M059J (cell line): ENCODE measurements at places on chromosomes 4 and X.

GRCh38 chr4:139450586-139450985 is 3.3 kb upstream of the RAB33B start:
- DNase-seq = no peak

GRCh38 chr4:86530183-86530582 is 63.9 kb upstream of the PTPN13 start:
- no peak for DNase-seq

GRCh38 chr4:19033816-19034733 is 1012.5 kb upstream of the LCORL start:
- DNase-seq = no peak

GRCh38 chr4:77204621-77205020 is 47.6 kb downstream of the CCNG2 start:
- DNase-seq = no peak

GRCh38 chr4:111943796-111944203 is 201.5 kb upstream of the FAM241A start:
- peak; percentile 56 for DNase-seq

- DNase-seq = no peak
These were observed 11.6 kb upstream of the ACOT9 start for GRCh38 chrX:23754664-23755063.

DNA sequence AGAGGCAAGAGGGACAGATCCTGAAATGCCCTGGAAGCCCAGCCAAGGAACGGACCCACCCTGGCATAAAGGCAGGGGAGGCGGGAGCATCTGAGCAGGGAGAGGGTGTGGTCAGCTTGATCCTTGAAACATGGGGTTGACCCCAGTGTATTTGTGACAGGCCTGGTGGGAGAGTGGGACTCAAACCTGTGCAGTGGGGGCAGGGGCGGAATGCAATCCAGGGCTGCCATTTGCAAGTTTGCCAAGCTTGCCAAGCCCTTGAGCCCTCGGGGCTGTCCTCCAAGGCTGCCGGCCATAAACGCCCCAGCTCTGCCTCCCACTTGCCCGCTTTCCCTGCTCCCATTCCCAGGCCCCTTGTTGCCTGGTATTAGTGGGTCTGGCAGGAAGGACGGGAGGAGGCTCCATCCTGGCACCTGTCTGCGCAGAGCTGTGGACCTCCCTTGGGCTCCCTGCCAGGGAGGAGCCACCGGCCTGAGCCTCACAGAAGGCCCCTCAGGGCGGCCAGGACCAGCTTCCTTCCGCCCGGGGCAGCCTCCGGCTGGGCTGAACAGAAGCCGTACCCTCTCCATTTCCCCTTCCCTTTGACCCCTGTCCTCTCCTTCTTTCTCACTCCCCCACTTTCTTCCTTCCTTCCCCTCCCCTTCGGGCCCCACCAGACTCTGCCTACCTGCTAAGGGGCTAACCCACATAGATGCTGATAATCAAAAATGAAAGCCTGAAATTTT is 661 bp downstream of the S100P start:
- no peak for DNase-seq

DNA sequence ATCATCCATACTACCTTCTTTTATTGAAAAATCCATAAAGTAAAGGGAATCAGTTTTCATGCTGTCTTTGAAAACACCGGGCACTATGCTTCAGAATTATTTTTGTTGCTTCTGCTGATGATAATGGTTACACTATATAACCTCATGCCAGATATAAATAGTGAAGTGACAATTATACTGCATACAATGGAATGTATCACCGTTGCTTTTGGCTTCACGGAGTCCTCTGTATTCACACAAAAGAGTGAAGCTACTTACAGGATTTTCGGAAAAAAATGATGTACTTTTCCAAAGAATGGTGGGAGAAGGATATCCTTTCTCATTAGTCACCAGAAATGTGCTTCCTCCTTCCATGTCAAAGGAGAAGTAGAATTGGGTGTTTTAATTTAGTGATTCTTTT is 159.1 kb upstream of the PITX2 start:
- DNase-seq = no peak

GRCh38 chr4:98383431-98384106 is 122.4 kb downstream of the RAP1GDS1 start:
- no peak for DNase-seq

DNA sequence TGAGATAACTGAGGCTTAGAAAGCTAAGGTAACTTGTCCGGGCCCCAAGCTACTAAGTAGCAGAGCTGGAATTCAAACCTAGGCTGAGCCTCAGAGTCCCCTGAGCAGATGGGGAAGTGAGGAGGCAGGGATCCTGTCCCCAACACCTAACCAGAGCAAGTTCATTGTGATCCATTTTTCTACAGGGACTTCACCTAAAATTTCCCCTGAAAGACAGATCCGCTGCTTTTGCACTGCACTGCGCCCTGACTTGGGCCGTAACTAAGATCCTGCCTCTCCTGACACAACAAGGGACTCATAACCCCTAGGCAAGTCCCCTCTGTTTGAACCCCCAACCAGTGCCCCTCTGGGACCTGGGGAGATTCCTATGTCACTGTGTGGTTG is 25.6 kb upstream of the MTM1 start:
- no peak for DNase-seq

DNA sequence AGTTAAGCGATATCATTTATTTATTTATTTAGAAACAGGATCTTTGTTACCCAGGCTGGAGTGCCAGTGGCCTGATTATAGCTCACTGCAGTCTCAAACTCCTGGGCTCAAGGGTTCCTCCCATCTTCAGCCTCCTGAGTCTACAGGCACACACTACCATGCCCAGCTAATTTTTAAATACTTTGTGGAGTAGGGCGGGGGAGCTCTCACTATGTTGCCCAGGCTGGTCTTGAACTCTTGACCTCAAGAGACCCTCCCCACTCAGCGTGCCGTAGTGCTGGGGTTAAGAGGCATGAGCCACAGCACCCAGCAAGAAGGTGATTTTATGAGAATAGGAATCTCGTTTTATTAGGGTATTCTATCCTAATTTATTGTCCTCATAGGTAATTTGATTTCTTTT is 3.9 kb upstream of the UFSP2 start:
- no peak for DNase-seq

- no peak for DNase-seq
These were observed 91.6 kb downstream of the FUNDC1 start for GRCh38 chrX:44451056-44451455.

DNA sequence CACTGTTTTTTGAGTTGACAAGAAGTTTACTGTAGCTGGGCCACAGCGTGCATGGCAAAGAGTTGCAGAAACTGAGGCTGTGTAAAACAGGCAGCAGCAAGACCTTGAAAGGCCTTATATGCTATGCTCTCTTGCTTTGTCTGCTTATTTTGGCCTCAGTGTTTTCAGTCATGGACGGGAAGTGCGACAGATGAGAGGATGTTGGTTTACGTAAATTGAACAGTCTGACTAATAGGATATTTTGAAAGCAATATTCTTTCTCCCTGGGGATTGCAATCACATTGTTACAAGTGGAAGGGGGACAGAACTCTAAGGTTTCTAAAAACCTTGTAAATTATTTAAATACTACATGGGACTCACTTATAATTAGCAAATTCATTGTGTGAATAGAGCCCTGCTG is 32.2 kb upstream of the MAGEA10 start:
- no peak for DNase-seq

DNA sequence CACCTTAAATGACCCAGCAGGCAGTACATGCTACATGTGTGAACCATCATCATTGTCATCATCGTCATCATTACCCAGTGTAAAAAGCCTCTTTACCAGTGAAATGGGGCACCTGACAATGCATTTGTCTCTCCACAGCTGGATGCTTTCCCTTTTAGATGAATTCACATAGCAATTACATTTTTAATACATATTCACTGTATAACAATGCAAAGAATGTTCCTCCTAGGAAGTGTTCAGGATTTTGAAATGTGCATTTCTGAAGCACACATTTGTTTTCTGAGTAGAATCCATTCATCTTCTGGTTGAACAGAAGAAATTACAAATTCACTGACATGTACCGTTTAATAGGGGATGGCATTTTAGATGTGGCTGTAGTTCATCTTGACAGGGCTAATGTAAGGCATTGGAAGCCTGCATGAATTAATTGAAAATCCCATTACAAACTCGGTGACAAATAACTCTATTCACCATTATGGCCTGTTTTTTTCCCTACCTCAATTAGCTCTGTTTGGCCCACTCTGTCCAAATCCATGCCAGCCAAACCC is 111.1 kb downstream of the SH3RF1 start:
- DNase-seq = peak; percentile 28

GRCh38 chr4:112152521-112152920 is 7.3 kb downstream of the FAM241A start:
- DNase-seq = no peak

DNA sequence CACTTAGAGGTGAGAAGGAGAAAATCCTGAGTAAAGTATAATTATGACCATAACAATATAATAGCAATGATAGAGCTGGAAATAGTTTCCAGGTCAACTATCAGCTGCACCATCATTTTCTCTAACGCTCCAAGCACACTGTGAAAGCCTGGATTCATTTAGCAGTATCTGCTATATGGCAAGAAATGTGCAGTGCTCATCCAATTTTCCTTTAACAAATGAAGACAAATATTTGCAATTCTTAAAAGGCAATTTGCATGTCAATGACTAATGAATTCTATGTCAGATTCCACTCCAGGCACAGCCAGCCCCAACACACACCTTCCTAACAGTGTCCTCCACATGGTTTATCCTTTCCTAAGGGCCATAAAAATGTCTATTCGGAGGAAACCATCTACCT is 12.7 kb downstream of the PRSS12 start:
- DNase-seq = no peak

GRCh38 chr4:119189638-119190037 is 22.9 kb upstream of the USP53 start:
- no peak for DNase-seq

DNA sequence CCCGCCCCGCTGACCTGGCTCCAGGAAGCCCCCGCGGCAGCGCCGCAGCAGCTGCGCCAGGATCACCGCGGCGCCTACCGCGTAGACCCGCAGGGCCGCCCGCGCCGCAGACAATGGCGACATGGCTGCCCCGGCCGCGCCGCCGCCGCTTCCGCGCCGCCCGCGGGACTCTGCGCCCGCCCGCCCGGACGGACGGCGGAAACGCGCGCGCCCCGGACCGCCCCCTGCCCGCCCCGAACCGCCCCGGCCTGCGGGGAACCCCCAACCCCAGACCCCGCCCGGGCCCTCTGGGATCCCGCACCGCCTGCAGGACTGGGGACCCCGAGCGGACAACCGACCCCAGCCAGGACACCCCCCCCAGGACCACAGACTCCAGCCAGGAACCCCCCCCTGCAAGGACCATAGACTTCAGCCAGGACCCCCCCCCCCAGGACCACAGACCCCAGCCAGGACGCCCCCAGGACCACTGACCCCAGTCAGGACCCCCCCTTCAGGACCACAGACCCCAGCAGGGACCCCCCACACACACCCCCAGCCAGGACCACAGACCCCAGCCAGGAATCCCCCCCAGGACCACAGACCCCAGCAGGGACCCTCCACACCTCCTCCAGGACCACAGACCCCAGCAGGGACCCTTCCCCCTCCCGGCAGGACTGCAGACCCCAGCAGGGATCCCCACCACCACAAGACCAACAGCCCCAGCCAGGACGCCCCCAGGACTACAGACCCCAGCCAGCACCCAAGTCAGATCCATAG is at the start of the genes DHRSX and ZBED1:
DHRSX (minus strand) TSS at position 174 of the 756 bp plus-strand sequence; CDS start at position 123, 51 bp downstream.
ZBED1 (minus strand) TSS at position 174 of the 756 bp plus-strand sequence. CDS start 10,257 bp downstream, outside the sequence.
- DNase-seq = peak; percentile 21

- no peak for DNase-seq
These were observed 64.4 kb downstream of the SHROOM3 start for GRCh38 chr4:76499461-76499860.

GRCh38 chr4:41146196-41146595 is 68.1 kb downstream of the APBB2 start:
- DNase-seq = peak; percentile 64

- no peak for DNase-seq
These were observed 38.9 kb upstream of the SULT1B1 start for GRCh38 chr4:69799337-69799736.

GRCh38 chr4:108888769-108889168 is 125.9 kb upstream of the ETNPPL start:
- DNase-seq = no peak

- DNase-seq = no peak
These were observed 40.2 kb downstream of the CRMP1 start for GRCh38 chr4:5852523-5853202.

GRCh38 chrX:4091046-4091760 is 377.8 kb upstream of the PRKX start:
- DNase-seq = peak; percentile 7

GRCh38 chrX:10074241-10074941 is 82.4 kb upstream of the CLCN4 start:
- no peak for DNase-seq

- DNase-seq = no peak
These were observed 120.5 kb downstream of the ADGRL3 start for GRCh38 chr4:61320631-61321030.

GRCh38 chr4:86249074-86249473 is 110.8 kb downstream of the MAPK10 start:
- DNase-seq = no peak

DNA sequence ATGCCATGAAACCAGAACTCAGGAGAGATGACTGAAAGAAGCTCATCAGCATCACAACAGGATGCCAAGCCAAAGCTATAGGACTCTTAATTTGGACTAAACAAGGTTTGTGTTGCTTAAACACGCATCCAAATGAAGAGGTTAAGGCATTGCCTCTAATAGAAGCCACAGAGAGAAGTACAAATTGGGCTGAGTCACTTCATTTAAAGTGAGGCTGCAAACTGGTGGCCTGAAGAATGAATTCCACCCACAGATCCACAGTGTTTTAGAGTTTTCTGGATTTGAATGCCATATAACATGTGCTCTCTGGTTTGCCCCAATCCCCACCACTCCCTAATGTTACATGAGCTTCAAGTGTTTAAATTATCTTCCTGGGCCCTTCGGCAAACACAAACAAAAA is 103.5 kb downstream of the FIP1L1 start:
- peak; percentile 23 for DNase-seq

DNA sequence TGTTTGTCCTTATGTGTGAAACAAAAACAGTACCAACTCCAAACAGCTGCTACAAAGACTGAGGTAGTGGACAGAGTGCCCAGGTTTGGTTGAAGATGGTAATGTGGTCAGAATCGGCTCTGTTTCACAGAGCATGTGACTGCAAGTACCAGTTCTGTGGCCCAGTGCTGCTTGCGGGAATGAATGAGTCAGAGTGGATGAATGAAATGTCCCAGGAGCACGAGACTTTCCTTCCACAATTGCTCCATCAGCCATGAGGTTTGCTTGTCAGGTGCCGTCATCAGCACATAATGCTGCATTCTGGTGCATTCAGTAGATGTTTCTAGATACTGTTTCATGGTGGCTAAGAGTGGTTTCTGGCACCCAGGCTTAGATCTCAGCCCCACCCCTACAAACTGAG is 84.2 kb downstream of the GPR143 start:
- peak; percentile 77 for DNase-seq

GRCh38 chr4:94582517-94582916 is 130.8 kb downstream of the PDLIM5 start:
- DNase-seq = no peak

DNA sequence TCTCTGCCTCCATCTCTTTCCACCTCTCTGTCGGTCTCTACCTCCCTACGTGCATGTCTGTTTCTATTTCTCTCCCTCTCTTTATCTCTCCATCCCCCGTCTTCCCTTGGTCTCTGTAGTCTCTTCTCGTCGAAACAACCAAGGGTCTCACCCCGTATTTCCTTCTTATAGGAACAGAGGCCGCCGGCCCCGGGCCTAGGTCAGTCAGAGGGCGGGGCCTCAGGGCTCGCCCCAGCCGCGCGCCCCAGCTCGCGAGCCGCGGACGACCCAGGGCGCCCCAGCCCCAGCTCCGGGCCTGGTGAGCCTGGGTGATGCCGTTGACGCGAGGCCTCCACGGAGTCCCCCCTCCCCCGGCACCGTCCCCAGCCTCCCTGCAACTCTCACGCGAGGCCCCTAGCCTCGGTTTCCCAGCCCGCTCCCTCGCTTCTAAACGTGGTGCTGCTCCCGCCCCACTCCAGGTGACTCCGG is 6.6 kb downstream of the TIMM17B start:
- no peak for DNase-seq
